Right ventricle myocardium superior (tissue), 1 donor: ENCODE measurements at places on chromosomes 12 and 14. TPM values are rescaled to one million over a fixed set of nuclear protein-coding genes. Genes with fewer than 3 reads are reported as not detected.

GRCh38 chr12:124392271-124392666 is 97.4 kb downstream of the RFLNA start:
- peak; percentile 63 for DNase-seq

GRCh38 chr12:15754233-15754632 is 35.0 kb downstream of the EPS8 start:
- no peak for DNase-seq

- no peak for DNase-seq
Observed at GRCh38 chr14:65879248-65880009, 466.9 kb downstream of the FUT8 start.

GRCh38 chr12:75327642-75328041 is 2.5 kb downstream of the CAPS2 start:
- no peak for DNase-seq

GRCh38 chr12:121005346-121005815 is 10.9 kb downstream of the C12orf43 start:
- no peak for DNase-seq

MARK3 gene
- 137 TPM for total RNA-seq

SCN8A gene
- total RNA-seq = 0.13 TPM

DNA sequence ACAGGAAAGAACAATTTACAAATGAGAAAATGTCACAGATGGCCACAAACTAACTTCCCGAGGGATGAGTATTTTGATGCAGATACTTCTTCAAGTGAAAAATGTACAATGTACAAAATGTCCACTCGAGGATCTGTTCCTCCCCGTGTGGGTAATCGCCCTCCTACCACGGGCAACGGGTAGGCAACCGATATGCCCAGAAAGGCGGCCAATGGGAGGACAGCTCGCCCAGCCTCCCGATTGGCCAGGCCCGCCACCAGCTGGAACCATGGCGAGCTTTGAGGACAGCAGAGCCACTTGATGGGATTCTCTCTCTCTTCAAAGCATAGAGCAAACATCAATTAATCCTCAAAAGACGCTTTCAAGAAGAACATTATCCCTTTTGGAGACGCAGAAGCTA is 42.3 kb downstream of the DPF3 start:
- no peak for DNase-seq

GRCh38 chr12:108585864-108586263 is 12.0 kb downstream of the TMEM119 start:
- DNase-seq = no peak

GPR132 gene
- 1.3 TPM for total RNA-seq

DNA sequence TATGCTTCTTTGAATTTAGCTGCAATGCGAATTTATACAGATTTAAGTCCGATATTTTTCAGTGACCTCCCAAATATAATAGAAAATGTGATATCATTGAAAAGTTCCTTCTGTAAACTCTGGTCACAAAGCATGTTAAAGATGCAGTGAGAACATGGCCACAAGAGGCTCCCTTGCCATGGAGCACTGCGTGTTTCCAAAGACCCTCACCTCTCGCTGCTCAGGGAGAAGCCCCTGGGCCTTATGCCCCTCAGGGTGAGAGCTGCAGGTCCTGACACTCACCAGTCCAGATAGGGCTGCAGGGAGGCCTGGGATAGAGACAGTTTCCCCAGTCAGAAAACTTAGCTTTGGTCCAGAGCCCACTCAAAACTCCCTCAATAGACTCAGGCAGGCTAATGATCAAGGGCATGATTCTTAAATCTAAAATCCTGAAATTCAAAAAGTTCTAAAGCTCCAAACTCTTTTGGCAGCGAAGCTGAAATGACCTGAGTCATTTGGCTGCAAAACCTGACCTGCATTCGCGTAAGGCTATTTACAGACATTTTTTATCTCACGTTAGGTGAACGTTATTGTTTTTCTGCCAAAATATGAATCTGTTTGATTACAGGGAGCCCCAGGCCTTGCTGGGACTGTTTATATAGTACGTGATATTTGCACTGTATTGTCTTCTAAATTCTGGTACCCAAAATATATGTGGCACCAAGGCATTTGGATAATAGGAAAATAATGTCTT is 67.8 kb downstream of the CAPZA3 start:
- DNase-seq = no peak

SYT10 gene
- not detected for total RNA-seq

FGD6 gene
- total RNA-seq = 22.7 TPM

GRCh38 chr12:52171950-52172512 is 19.8 kb downstream of the KRT80 start:
- no peak for DNase-seq

ACOT6 gene
- not detected for total RNA-seq

KCNMB4 gene
- 1.2 TPM for total RNA-seq

OR11G2 gene
- not detected for total RNA-seq
